ENCODE measurements at places on chromosomes 6 and 20.

GRCh38 chr6:89311853-89312531 is 3.1 kb downstream of the GABRR2 start:
- H3K36me3 ChIP-seq = peaks cover 11% of the 10 kb centered on the region
- no peak overlapping the region for H3K4me3 ChIP-seq
- H3K4me1 ChIP-seq = no peaks in the 10 kb centered on the region
- no peak for DNase-seq

- no peak for DNase-seq
- H3K4me3 ChIP-seq = peak overlapping the region; percentile 41
- H3K4me1 ChIP-seq = peaks cover 80% of the 10 kb centered on the region
- no peaks in the 10 kb centered on the region for H3K27me3 ChIP-seq
- peaks cover 87% of the 10 kb centered on the region for H3K36me3 ChIP-seq
Observed at GRCh38 chr6:111818539-111819226, 54.6 kb downstream of the FYN start.

DNA sequence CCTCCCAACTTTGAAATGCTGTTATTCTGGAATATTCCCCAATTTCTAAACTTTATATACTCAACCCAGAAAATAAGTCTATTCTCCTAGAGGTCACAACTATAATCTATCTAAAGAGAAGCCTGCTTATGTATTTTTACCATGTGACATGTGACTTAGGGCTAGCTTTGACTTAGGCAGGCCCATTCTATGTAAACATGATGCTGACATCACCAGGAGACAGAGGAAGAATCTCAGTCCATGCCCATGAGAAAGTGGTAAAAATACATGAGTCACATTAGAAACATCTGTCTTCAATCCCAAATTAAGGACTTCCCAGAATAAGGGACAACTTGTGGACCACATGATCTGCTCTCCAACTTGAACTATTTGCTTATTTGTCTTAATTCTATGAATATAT is 113.6 kb upstream of the ID4 start:
- H3K4me1 ChIP-seq = no peaks in the 10 kb centered on the region
- no peak overlapping the region for H3K4me3 ChIP-seq
- H3K36me3 ChIP-seq = no peaks in the 10 kb centered on the region
- no peak for DNase-seq
- H3K27me3 ChIP-seq = no peaks in the 10 kb centered on the region
- no peak overlapping the region for H3K27ac ChIP-seq

DNA sequence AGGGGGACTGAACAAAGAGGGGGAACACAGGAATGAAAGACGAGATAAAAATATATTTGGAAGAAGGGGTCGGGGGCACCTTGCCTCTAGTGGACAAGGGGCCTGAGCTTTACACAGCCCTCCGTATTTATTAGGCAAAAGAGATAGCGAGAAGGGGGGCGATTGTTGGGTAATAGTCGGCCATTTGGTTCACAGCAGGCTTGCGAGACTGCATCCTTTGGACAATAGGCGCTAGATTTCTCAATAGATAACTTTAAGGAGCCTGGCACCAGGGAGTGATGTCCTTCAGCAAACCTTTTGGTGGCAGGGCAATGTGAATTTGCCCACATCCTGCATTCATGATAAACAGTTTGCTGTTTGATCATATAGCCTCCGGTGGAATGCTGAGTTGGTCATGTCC is 3.0 kb upstream of the NANP start:
- H3K27ac ChIP-seq = no peak overlapping the region
- DNase-seq = no peak
- peaks cover 27% of the 10 kb centered on the region for H3K36me3 ChIP-seq
- H3K27me3 ChIP-seq = no peaks in the 10 kb centered on the region

- no peak for DNase-seq
- no peaks in the 10 kb centered on the region for H3K36me3 ChIP-seq
- no peaks in the 10 kb centered on the region for H3K4me1 ChIP-seq
Observed at GRCh38 chr6:169397684-169398083, 144.0 kb upstream of the THBS2 start.

- H3K27ac ChIP-seq = no peak overlapping the region
- no peaks in the 10 kb centered on the region for H3K27me3 ChIP-seq
- H3K4me1 ChIP-seq = peaks cover 34% of the 10 kb centered on the region
- H3K36me3 ChIP-seq = peaks cover 5% of the 10 kb centered on the region
- H3K4me3 ChIP-seq = no peak overlapping the region
- no peak for DNase-seq
Observed at GRCh38 chr6:26552640-26553188, 14.5 kb downstream of the HMGN4 start.

DNA sequence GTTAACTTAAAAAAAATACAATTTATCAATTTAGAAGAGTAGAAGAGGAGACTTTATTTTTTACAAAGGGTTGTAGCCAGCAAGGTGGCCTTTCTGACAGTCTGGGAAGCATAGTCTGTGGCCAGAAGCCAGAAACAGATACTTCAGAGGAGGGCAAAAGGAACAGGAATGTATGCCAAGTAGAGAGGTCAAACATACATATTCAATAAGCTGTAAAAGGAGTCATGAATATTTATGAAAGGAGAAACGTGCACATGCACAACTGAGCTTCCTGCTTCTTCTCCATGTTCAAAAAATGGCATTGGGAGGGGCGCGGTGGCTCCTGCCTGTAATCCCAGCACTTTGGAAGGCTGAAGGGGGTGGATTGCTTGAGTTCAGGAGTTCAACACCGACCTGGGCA is 43.9 kb upstream of the FAM184A start:
- no peaks in the 10 kb centered on the region for H3K36me3 ChIP-seq
- no peaks in the 10 kb centered on the region for H3K27me3 ChIP-seq
- DNase-seq = no peak
- no peaks in the 10 kb centered on the region for H3K4me1 ChIP-seq
- H3K27ac ChIP-seq = no peak overlapping the region

GRCh38 chr6:77037439-77037838 is 425.9 kb downstream of the HTR1B start:
- DNase-seq = no peak
- no peak overlapping the region for H3K27ac ChIP-seq
- no peaks in the 10 kb centered on the region for H3K4me1 ChIP-seq
- H3K4me3 ChIP-seq = no peak overlapping the region
- no peaks in the 10 kb centered on the region for H3K27me3 ChIP-seq

DNA sequence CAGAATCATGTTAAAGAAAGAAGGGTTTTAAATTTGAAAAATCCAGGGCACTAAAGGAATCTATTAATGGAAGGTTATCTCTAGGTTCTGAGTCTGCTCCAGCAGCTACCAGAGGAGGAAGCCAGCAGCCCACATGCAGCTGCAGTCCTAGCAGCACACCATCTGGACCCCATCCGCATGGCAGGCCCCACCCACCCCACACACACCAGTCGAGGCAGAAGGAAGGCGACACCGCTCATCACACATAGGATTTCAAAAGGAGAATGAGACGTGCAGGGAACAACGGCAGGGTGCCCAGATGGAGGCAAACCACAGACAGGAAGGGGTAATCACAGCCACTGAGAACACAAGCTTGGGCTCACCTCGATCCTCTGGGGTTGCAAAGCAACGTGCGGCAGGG is 78.9 kb downstream of the GINS1 start:
- no peak overlapping the region for H3K4me3 ChIP-seq
- no peaks in the 10 kb centered on the region for H3K36me3 ChIP-seq
- no peak overlapping the region for H3K27ac ChIP-seq
- DNase-seq = no peak

GRCh38 chr6:105452924-105453756 is 50.3 kb upstream of the PREP start:
- H3K4me1 ChIP-seq = peaks cover 26% of the 10 kb centered on the region
- H3K27me3 ChIP-seq = peaks cover 14% of the 10 kb centered on the region
- H3K4me3 ChIP-seq = peak overlapping the region; percentile 11
- H3K36me3 ChIP-seq = no peaks in the 10 kb centered on the region
- peak; percentile 48 for DNase-seq

GRCh38 chr6:156160795-156161165 is 616.4 kb upstream of the ARID1B start:
- no peak for DNase-seq
- H3K27ac ChIP-seq = no peak overlapping the region
- H3K36me3 ChIP-seq = no peaks in the 10 kb centered on the region
- H3K4me1 ChIP-seq = peaks cover 19% of the 10 kb centered on the region
- H3K27me3 ChIP-seq = no peaks in the 10 kb centered on the region

Data from activated T-cell treated with anti-CD3 and anti-CD28 coated beads, Interleukin-2, amount 50 U/mL, for 24 hours (primary cell).